IMR-90 (cell line): ENCODE measurements at places on chromosomes 12 and 14. TPM values are rescaled to one million over a fixed set of nuclear protein-coding genes. Genes with fewer than 3 reads are reported as not detected.
A peak's percentile ranks its signal among the peaks of the same experiment; 100 is the strongest.

Gene SIX6
- not detected in 2 replicates for total RNA-seq

- no peak for DNase-seq
Observed at GRCh38 chr14:76495983-76496382, 120.0 kb downstream of the ESRRB start.

GRCh38 chr12:76024942-76025600 is 6.5 kb downstream of the PHLDA1 start:
- DNase-seq = peak; percentile 90

Gene SERPINA5
- total RNA-seq = not detected in 2 replicates

GRCh38 chr12:66354291-66354690 is 52.0 kb downstream of the HELB start:
- no peak for DNase-seq

Gene AMIGO2
- total RNA-seq = 31.7 and 32.6 TPM in 2 replicates

DNA sequence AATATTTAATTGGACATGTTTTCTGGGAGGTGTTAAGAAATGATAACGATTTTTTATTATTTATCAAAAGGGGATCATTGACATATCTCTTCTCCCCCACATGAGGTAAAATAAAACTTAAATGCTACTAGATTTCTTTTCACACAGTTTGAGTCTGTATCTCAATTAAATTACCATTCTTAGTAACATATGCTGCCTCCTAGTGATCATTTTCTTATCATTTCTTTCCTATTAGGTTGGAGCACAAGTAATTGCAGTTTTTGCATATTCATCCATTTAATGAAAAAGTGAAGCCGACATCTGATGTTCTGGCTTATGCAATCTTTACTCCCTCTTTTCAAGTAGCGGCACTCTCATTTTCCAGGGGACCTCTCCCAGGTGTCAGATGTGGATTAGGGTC is 24.9 kb downstream of the PUS7L start:
- no peak for DNase-seq

- DNase-seq = peak; percentile 72
Observed at GRCh38 chr12:57517187-57517586, 3.1 kb downstream of the DDIT3 start.

- no peak for DNase-seq
Observed at GRCh38 chr12:120394483-120395367, 25.8 kb upstream of the MSI1 start.

- no peak for DNase-seq
Observed at GRCh38 chr12:127078577-127079350, 1188.2 kb upstream of the TMEM132C start.

DNA sequence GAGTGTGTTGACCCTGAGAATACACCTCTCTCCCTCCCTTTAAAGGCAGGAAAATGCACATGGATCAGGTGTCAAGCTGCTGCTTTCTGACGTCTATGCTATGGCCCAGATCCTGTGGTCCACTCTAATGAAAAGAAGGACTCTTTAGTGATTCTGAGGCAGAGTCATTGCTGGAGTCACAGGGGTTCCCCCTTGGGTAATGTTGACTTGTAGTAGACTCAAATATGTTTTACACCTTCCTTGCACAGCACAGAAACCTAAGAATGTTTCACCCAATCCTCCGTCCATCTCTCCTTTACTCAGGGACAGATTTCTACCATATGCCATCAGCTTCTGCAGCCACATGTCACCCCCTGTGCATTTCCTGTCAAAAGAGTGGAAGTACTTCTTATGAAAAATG is 525.4 kb downstream of the TMEM121 start:
- no peak for DNase-seq

DNA sequence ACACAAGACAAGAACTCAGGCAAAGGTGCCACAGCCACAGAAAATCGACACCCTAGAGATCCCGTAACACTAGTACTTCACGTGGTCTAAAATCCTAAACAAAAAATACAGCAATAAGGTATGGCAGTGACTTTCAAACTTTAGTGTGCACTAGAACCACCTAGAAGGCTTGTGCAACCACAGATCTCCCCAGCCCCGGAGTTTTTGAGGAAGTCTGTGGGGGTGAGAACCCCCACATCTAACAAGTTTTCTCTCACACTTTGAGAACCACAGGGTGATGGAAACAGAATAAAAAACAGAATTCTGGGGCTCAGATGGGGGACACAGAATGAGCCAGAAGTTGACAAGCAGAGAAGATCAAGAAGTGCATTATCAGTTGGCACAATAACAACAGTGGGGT is 254.0 kb downstream of the ANO6 start:
- no peak for DNase-seq

Gene TAS2R7
- not detected in 2 replicates for total RNA-seq

GRCh38 chr12:96020314-96021003 is 14.9 kb downstream of the LTA4H start:
- DNase-seq = no peak

- no peak for DNase-seq
Observed at GRCh38 chr14:79468486-79468885, 742.8 kb downstream of the DIO2 start.

Gene SBNO1
- total RNA-seq = 24.9 and 43.0 TPM in 2 replicates

- DNase-seq = no peak
Observed at GRCh38 chr12:102120564-102120873, 536 bp downstream of the PARPBP start.

Gene SDSL
- total RNA-seq = 5.6 and 6.3 TPM in 2 replicates

DNA sequence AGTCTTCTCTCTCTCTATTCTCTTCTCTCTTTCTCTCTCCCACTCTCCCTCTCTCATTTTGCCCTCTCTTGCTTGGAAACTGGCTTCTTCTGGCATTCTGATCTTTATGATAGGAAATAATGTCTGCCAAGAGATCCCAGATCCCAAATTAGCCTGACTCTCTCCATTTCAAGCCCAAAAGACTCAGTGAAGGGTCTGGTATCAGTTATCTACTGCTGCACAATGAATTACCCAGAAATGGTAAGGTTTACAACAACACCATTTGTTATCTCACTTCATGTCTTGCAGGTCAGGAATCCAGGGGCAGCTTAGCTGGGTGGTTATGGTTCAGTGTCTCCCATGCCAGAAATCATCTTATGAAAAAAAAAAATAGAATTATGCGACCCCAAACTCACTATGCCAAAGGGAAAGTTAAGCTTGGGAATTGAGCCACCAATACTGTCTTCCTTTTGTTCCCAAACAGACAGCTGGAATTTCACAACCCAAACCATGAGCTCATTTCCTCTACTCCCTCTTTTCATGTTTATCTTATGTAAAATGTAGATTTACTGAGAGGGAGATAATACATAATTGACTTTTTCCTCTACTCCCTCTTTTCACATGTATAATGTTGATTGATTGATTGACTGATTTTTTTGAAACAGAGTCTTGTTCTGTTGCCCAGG is 67.8 kb upstream of the FICD start:
- DNase-seq = peak; percentile 22

Gene BAG5
- 22.2 and 32.2 TPM in 2 replicates for total RNA-seq

DNA sequence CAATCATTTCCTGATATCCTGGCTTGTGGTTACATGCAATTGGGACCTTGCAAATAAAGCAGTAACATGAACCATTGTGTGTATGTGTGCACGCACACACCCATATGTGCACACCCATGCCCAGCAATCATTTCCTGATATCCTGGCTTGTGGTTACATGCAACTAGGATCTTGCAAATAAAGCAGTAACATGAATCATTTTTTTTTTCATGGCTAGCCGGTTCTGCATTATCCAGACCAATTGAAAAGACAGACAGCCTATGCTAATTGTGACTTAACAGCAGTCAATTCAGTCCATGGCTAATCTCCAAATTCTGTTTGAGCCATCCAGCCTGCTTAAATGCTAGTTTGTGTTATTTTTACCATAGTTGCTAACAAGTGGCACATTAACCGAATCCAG is 134.3 kb downstream of the TTC7B start:
- no peak for DNase-seq

DNA sequence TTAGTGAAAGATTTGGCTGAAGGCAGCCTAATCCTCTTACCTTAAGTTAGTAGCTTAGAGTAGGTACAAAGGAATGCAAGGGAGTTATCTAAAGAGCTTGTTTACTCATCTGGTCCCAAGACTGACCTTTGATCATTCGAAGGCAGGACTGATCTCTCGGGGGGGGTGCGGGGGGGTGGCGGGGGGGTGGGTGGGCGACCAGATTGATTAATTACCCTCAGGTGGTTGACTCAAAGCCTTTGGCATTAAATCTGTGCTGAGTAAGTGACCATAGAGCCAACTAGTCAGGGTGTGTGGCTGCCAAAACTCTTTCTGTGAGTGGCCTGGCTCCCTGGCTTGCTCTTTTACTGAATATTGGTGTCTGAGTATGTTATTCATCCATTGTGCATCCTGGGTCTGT is 731.9 kb upstream of the FBXO33 start:
- no peak for DNase-seq

Gene SERPINA10
- total RNA-seq = not detected in 2 replicates

Gene SSPN
- 5.6 and 7.8 TPM in 2 replicates for total RNA-seq

Gene FAM161B
- total RNA-seq = 2.5 and 2.8 TPM in 2 replicates

GRCh38 chr12:32446316-32447119 is 47.2 kb downstream of the FGD4 start:
- DNase-seq = no peak

- no peak for DNase-seq
Observed at GRCh38 chr12:31029468-31029867, 44.2 kb upstream of the DDX11 start.

Gene FGFR1OP2
- total RNA-seq = 31.0 and 56.4 TPM in 2 replicates

DNA sequence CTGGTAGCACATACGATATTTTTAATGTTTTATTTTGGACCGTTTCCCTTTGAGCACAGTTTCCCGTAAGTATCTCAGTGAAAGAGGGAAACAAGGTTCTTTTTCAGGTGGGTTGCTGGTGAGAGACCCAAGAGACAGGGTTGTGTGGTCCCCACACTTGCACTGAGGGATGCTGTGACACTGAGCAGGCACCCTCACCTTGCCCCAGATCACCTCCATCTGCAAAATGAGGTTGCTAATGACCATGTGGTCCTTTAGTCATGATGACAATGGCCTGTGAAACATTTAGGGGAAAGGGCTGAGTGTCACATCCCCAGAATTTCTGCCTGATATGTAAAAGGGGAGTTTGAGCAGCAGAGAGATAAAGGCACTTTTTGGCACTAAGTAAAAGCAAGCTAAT is 4.3 kb downstream of the CCND2 start:
- no peak for DNase-seq

Gene SEC23A
- total RNA-seq = 417 and 609 TPM in 2 replicates

- no peak for DNase-seq
Observed at GRCh38 chr14:76305268-76305826, 70.6 kb upstream of the ESRRB start.

Gene ACSS3
- total RNA-seq = 1.4 and 2.0 TPM in 2 replicates

DNA sequence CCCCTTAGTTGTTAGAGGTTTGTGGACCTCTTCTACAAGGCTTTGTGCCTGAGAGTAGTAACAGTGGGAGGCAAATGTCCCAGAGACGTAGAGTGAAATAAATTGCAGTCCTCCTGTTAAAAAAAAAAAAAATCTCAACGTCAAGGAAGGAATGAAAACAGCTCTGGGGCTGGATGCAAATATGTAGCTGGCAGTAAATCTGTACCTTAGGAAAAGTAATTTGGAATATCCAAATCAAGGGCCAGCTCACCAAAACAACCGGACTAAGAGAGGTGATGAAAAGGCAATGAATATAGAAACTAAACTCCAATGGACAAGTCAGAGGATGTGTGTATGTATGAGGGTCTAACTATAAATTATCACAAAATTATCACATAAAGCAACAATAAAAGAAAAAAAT is 27.0 kb downstream of the SINHCAF start:
- DNase-seq = no peak

GRCh38 chr14:29077916-29078315 is 311.3 kb downstream of the FOXG1 start:
- no peak for DNase-seq

Gene PAH
- total RNA-seq = not detected in 2 replicates

- peak; percentile 73 for DNase-seq
Observed at GRCh38 chr12:102438047-102438826, 42.1 kb downstream of the IGF1 start.

Gene CLEC1B
- total RNA-seq = not detected in 2 replicates

- DNase-seq = no peak
Observed at GRCh38 chr14:29161593-29161992, 395.0 kb downstream of the FOXG1 start.

GRCh38 chr12:19925841-19926240 is 442.5 kb upstream of the PDE3A start:
- DNase-seq = no peak

- DNase-seq = no peak
Observed at GRCh38 chr12:132413931-132414588, 75.9 kb upstream of the FBRSL1 start.

Gene PABPN1
- total RNA-seq = 74.4 and 104 TPM in 2 replicates

DNA sequence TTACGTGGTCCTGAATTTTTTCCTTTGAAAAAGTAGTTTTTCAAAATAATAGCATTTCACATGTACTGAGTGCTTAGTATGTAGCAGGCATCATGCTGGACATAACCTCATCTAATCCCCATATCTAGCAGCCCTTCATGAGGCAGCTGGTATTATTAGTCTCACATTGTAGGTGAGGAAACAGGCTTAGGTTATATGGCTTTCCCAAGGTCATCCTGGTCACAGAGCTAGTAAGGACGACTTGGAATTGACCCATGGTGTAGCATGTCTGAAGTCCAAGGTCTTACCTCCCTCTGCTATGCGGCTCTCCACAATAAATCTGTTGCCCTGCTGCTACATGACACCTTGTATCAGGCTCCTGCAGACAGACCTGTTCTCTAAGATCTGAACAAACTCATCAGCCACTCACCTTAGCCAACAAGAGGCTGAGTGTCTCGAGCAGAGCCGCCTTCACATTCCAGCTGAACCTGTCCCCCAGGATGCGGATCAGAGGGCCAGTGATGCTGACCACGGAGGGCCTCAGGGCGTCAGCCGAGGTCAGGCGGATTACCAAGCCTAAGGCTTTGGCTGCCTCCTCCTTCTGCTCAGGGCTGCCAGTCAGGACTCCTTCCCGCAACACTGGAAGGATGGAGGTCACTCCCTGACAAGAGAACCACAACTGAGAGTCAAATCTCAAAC is 19.7 kb upstream of the RAB35 start:
- no peak for DNase-seq

- no peak for DNase-seq
Observed at GRCh38 chr14:55086938-55087337, 35.5 kb downstream of the MAPK1IP1L start.

GRCh38 chr12:95037906-95038305 is 34.4 kb upstream of the NDUFA12 start:
- DNase-seq = no peak

- no peak for DNase-seq
Observed at GRCh38 chr12:46571608-46572007, 199.0 kb upstream of the SLC38A2 start.

- no peak for DNase-seq
Observed at GRCh38 chr14:75960231-75960630, 21.6 kb downstream of the TGFB3 start.

Gene KLC1
- 101 and 139 TPM in 2 replicates for total RNA-seq

Gene NID2
- 101 and 102 TPM in 2 replicates for total RNA-seq

Gene NR1H4
- not detected in 2 replicates for total RNA-seq

GRCh38 chr12:4174417-4174816 is 99.1 kb upstream of the CCND2 start:
- no peak for DNase-seq

Gene GPR162
- total RNA-seq = 1.7 and 2.9 TPM in 2 replicates
